ENCODE measurements at places on chromosomes 3 and 15.

DNA sequence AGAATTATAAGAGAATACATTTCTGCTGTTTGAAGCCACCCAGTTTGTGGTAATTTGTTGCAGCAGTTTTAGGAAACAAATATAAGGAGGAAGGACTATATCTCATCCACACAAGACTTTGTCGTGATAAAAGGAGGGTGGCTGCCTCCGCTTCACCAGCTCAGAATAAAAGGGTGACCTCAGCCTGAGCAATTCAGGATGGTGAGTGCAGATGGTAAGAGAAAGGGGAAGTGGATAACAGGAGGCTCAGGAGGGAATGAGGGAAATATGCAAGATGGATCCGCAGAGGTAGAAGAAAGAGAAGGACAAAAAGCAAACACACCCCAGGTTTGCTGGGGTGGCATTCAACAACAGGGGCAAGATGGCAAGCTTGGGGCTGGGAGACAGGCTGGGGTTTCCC, 108.1 kb upstream of the TNFAIP8L3 start:
- DNase-seq, result no peak

- DNase-seq, result peak; percentile 69
These were observed 2.8 kb upstream of the ISG20 start for GRCh38 chr15:88636050-88636449.

GRCh38 chr3:17546500-17547255, 195.8 kb downstream of the TBC1D5 start:
- DNase-seq, result no peak

GRCh38 chr3:122826278-122826677, 31.4 kb downstream of the SLC49A4 start:
- no peak for DNase-seq

GRCh38 chr3:195823999-195824398, 12.3 kb upstream of the MUC4 start:
- no peak for DNase-seq

GRCh38 chr15:57305009-57305408, 71.3 kb upstream of the CGNL1 start:
- DNase-seq, result no peak

- no peak for DNase-seq
These were observed 3.6 kb upstream of the GLCE start for GRCh38 chr15:69156736-69157381.

DNA sequence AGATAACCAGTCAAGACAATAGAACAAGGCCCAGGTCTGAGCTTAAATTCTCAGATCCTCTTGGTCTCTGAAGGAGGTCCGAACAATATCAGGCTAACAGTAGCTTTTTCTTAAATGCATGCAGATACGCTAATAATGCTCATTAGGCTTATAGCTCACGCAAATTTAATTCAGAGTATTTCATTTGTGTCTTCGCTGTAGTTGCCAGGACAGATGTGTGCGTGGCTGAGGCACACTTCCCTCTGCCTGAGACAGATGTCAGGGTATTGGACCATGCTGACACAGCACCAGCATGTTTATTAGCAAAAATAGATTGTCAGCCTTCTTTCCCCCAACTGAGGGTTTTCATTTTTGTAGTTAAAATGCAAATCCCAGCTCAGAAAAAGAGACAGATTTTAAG, 102.9 kb upstream of the BFSP2 start:
- no peak for DNase-seq

GRCh38 chr15:24621630-24622215, 53.9 kb upstream of the NPAP1 start:
- no peak for DNase-seq

GRCh38 chr3:127728417-127729015, 55.8 kb downstream of the ABTB1 start:
- DNase-seq, result no peak

DNA sequence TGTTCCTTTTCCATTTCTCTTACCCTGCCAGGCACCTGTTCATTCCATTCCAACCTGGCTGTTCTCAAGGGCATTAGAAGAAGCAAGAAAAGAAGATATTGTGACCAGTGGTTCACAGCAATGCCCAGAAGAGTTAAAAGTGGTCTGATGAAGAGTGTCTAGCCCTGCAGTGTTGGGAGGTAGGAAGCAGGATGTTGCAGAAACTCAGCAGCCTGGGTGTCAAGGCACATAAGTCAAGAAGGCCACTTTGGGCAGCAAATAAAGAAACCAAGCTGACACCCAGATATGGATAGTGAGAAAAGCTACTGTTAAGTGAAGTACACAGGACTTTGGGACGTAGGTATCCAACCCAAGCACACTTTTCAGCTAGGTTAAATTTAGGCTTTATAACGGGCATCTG, 199.9 kb upstream of the SATB1 start:
- DNase-seq, result no peak

GRCh38 chr15:74136540-74136813, 6.1 kb downstream of the ISLR2 start:
- DNase-seq, result no peak

GRCh38 chr3:184952671-184953070, 140.7 kb downstream of the VPS8 start:
- no peak for DNase-seq

GRCh38 chr3:172208586-172209332, 169.4 kb downstream of the FNDC3B start:
- DNase-seq, result no peak

DNA sequence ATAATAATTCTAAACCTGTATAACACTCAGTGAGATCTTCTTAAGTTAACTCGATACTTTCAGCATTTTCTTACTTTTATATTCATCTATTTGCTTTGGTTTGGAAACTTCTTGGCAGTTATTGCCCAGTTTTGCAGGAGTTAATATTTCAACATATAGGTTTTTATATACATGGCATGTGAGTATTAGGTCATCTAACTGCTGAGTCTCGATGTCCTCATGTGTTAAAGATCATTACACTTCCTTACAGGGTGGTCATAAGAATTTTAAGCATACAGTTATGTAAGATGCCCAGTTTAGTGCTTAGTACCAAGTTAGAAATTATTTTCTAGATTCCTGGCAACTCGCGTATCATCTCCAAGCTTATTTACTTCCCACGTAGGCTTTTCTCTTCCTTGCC, 62.9 kb downstream of the TMEM39A start:
- no peak for DNase-seq

- no peak for DNase-seq
These were observed 34.6 kb upstream of the GPR149 start for GRCh38 chr3:154464440-154465190.

DNA sequence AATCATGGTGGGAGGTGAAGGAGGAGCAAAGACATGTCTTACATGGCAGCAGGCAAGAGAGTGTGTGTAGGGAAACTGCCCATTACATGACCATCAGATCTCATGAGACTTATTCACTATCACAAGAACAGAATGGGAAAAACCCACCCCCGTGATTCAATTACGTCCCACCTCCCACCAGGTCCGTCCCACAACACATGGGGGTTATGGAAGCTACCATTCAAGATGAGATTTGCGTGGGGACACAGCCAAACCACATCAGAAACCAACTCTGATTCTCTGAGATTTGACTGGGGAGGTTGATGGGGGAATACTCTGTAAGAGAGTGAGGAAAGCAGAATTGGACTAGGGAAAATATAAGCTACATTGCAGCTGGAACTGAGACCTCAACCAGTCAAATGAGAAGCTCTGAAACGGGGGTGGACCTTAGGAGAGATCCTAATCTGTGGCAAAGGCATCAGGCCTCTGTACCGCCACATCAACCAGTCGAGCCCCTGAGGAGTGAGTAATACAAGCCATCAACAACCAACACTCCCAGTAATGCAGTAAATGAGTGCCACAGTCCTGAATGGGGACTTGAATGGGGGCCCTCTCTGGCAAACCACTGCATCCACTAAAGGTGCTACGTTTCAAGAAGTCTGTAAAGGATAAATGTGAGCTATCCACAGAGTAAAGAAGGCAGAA, 207.9 kb upstream of the GADL1 start:
- DNase-seq, result no peak

DNA sequence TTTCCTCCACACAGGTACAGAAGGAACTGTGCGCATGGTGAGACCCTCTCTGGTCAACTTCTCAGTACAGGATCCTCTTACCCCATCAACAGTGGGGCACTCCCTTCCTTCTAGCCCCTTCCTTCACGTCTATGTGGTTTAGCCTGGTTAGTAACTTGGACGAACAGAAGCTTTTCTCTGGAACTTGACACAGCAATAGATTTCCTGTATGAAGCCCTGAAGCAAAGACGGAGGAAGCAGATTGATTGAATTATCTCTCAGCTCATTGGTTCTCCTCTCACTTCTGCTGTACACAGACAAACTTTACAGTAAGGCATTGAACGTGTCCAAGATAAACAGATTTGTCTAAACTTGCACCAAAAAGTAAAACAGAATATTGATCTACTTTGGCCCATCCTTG, at the start of gene CD200R1:
Gene CD200R1, minus strand, starts transcription at position 210 of the 400 bp plus-strand sequence. CDS start 246 bp downstream, outside the sequence.
- no peak for DNase-seq

DNA sequence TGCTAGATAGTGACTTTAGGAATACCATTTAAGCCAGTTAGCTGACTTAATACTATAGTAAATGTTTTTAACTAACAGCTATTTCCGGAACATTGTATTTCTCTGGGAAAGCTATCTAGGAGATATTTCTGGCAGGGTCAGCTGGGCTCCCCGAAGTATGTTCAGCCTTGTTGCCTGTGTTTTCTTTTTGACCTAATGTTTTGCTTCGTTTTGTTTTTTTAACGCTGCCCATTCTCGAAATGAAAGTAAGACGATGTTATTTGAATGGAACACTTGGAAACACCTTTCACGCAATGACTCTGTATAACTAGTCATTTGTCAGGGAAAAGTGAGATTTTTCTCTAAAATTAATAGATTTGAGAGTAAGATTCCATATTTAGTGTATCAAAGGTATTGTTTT, 702.9 kb upstream of the NAALADL2 start:
- DNase-seq, result no peak

DNA sequence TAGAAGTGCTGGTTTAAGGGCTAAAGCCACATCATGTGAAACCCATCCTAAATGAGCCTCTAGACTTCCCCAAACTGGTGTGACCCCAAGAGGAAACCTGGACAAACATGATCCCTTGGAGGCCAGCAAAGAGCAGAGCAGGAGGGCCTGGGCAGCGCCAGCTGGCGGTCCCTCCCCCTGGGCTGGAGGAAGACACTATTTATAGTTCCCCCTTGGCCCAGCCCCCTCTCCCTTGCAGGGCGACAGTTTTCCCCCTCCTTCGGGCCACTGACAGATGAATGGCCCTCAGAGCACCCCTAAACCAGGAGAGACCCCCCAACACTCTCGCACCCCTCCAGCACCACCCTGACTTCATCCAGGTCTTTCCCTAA, 2.9 kb downstream of the UCN2 start:
- DNase-seq, result no peak

DNA sequence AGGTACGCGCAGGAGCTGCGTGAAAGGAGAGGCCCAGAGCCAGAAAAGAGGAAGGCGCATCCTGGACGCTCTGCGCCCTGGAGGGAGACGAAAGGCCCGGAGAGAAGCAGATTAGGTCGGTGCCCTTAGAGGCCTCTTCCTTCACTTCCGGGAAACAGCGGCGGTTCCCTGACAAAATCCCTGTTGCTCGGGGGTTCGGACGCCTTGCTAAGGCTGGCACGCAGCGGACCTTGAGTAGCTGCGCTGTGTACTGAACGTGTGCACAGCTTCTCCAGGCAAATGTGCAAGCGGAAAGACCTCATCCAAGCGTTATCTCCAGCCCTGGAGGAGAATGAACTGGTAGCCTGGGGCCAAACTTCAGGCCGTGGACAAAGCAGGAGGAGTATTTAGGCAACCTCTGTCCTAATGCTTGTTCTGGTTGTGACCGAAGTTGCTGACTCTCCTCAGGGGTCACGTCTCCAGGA, 3.0 kb upstream of the SOX14 start:
- no peak for DNase-seq

DNA sequence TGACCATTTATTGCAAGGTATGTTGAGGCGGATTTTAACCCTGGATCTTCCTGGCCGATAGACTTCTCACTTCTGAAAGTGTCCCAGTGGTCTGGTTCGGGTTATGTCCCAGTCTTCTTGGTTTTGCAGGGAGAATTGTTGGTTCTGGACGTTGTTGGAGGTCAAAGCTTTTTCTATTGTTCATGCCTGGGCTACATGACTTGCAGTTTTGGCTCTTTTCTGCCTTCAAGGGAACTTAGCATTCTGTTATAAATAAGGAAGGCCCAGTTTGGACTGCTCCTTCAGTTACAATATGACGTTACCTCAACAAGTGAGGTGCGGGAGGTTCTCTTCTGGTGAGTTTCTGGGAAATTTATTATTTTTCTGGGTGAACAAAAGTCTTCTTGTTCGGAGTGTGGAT, 614.3 kb downstream of the DIPK2A start:
- no peak for DNase-seq

DNA sequence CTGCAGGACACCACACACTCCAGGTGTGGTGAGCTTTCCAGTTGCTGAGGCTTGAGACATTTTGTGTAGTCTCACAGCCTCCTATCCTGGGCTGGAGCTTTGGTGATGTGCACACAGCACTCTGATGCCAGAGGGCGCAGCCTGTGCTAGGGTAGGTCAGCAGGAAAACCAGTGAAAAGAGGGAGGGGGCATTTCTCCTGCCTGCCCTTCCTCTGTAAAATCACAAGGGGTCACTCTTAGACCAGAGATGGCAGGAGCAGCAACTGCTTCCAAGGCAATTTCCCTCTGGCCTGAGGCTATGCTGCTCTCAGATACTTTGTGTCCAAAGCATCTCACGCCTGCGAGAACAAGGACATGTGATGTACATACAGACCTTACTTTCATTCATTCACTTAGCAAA, 16.5 kb upstream of the MUSTN1 start:
- DNase-seq, result peak; percentile 38

DNA sequence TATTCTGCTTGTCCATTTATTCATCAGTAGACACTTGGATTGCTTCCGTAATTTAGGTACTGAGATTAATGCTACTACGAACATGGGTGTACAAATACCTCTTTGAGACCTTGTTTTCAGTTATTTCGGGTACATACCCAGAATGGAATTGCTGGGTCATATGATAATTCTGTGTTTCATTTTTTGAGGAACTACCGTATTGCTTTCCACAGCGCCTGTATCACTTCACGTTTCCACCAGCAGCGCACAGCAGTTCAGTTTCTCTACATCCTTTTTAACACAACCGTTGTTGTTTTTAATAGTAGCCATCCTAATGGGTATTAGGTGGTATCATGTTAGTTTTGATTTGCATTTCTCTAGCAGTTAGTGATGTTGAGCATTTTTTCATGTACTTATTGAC, 9.5 kb downstream of the PAK2 start:
- DNase-seq, result no peak
